Stimulated activated CD8-positive, alpha-beta memory T cell treated with anti-CD3 and anti-CD28 coated beads, Interleukin-15, amount 100 ng/mL, for 1 hour (primary cell): ENCODE measurements at places on chromosomes 5 and 9.

DNA sequence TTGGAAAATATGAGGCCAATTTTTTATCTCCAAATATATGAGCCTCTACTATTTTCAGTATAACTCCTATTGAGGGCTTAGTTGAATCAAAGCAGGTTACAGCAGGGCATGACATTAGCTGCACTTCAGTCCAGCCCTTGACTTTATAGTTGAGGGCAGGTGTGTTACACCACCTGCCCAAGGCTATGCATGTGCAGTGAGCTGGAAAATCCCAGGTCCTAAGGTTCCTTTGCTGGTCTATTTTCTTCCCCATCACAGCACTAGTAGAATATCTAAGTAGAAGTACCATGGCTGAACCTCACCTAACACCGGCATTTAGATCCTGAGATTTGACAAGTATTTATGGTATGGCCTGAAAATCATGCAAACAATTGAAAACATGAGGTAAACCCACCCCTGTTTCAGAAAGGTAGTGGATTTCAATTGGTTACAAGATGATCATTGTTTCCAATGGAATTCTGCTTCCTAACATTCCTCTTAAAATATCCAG, 201.1 kb downstream of the SEMA5A start:
- no peak for DNase-seq

GRCh38 chr9:15927161-15927560, 374.3 kb downstream of the CCDC171 start:
- no peak for DNase-seq

DNA sequence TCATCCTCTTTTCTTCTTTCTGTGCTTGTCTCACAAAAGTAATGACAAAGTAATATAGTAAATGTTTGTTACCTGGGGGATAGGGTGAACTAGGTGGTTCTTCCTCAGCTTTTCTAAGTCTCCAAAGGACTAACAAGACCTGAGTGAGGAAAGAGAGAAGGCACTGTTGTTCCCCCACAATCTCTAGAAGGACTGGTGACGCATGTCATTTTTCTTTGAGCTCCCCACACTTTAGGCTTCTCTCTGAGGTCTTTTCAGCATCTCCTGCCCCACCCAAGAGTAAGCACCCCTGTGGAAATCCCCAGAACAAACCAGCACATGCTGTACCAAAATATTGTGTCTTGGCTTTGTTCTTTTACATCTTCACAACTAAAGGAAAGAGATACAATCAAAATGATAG, 2.4 kb upstream of the IL7R start:
- peak; percentile 44 for DNase-seq

DNA sequence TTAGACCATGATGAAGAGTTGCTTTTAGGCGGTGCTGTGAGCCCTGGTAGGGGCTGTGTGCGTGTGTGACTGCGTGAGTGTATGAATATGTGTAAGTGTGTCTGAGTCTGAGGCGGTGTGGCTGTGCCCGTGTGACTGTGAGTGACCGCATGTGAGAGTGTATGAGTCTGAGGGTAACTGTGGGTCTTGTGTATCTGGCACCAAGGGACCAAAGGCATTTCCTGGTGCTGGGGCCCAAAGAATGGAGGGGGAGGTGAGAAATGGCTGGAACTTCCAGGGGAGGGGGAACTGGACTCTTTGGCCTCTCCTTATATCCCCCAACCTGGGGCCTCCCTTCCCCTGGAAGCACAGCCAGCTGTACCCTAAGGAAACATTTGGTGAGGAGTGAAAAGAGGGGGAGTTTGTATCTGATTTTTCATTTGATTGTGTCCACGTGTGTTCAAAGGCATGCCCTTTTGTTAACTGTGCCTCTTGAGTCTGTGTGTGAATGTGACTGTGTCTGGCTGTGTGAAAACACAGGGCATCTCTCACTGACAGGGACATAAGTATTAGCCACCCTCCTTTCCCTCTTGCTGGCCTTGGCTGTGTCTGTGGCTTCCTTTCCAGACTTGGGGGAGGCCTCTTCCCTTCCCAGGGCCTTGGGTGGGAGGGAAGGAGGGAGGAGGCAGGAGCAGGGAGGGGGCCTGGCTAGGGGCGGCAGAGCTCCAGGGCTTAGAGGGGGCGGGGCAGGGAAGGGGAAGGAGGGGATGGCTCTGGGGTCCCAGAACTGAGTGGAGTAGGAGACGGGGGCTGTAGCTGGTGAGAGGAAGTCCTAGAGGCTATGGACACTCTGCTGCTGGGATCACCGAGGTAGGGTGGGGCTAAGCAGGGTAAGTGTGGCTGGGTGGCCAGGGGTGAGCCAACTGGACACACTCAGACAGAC, 1.4 kb downstream of the IL11RA start:
- no peak for DNase-seq

DNA sequence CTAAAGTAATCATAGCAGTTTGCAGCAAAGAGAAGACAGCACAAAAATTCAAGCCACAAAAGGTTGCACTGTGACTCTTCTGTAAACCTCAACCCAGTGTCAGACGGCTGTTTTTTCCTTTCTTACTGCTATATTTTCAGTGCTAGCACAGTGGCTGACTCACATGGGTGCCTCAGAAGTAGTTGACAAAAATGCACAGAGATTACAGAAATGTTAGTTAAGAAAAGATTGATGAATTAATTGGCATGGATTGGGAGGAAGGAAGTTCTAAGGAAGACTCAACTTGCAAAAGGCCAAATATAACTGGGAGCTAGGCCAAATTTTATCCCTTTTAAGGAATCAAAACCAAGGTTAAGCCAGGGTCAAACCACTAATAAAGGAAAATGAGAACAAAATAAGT, 43.7 kb upstream of the ITGA1 start:
- DNase-seq: no peak

GRCh38 chr5:74122979-74123590, 497.1 kb downstream of the ARHGEF28 start:
- DNase-seq: no peak

DNA sequence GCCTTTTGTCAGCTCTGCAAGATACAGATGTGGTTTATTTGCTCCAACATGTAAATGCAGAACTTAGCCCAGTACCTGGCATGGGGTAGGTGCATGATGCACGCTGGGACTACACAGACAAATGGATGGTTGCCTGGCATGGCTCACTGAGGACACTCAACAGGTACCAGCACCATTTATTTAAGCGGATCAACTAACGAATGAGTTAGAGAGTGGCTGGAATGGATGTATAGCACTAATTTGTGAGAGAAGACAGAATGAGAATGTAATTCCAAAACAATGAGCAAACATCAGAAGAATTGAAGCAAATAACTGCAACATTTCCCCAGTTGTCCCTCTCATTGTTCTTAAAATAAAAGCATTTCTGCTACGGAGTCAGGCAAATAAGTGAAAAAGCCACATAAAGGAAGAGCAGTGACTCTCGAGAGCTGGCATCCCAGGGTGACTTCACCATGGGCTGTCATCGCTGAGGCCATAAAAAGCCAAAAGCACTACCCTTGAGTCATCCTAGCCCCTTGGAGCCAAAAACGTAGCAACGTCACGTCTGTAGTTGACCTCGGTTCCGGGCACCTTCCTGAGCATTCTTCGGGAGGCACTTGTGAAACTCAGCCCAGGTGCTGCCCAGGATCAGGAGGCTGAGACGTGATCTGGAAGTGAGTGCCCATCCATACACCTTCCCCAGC, 290.3 kb downstream of the NSG2 start:
- no peak for DNase-seq

- DNase-seq: no peak
These were observed 15.4 kb downstream of the CERT1 start for GRCh38 chr5:75496026-75496425.

- no peak for DNase-seq
These were observed 82.7 kb upstream of the TAF11L2 start for GRCh38 chr5:17415321-17415758.

- no peak for DNase-seq
These were observed 20.6 kb downstream of the SPTLC1 start for GRCh38 chr9:92094655-92095054.

DNA sequence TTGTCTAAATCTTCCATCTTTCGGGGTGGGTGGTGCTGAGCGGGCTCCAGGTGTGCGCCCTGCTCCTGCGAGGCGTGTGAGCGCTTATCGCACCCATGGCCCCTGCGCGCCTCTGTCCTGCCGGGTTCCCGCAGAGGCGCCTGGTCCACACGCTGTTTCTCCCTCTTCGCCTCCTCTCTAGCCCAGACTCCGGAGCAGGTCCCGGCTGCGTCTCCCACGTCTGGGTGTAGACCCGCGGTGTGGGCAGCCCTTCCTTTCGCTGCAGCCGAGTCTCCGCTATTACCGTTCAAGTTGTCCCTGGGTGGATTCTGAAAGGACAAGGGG, 40.5 kb upstream of the PLEKHG4B start:
- no peak for DNase-seq

- DNase-seq: no peak
These were observed 4.9 kb downstream of the SLC25A51 start for GRCh38 chr9:37899041-37899440.

- DNase-seq: no peak
These were observed 184.0 kb upstream of the GDNF start for GRCh38 chr5:38023799-38024198.

DNA sequence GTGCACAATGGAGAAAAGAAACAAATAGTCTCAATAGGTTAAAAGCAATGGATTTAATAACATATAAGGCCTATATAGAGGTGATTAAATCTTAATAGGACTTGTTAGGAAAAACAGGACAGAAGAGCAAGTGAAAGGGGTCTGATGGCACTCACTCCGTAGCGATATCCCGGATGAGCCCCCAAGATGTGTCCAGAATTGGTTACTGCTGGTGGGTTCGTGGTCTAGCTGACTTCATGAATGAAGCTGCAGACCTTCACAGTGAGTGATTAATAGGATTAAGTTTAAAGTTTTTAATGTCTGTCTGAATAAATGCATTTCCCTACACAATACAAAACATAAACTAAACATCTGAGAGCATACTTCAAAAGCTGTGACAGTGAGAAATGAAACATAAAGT, 110.4 kb upstream of the FAM174A start:
- no peak for DNase-seq

DNA sequence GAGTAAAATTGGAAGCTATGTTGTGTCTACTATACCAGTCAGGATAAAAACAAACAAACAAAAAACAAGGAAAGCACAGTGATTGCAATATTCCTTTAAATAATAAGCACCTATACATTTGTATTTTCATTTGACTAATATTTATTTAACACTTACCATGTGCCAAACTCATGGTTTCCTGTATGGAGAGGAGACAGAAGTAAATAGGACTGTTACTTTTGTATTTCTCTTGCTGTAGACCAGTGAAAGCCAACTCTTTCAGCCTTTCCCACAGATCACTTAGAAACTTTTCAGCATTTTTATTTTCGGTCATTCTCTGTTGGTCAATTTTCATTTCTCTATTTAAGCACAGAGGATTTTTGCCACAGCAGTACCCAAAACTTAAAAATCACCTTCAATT, 4.5 kb downstream of the CMYA5 start:
- DNase-seq: no peak

DNA sequence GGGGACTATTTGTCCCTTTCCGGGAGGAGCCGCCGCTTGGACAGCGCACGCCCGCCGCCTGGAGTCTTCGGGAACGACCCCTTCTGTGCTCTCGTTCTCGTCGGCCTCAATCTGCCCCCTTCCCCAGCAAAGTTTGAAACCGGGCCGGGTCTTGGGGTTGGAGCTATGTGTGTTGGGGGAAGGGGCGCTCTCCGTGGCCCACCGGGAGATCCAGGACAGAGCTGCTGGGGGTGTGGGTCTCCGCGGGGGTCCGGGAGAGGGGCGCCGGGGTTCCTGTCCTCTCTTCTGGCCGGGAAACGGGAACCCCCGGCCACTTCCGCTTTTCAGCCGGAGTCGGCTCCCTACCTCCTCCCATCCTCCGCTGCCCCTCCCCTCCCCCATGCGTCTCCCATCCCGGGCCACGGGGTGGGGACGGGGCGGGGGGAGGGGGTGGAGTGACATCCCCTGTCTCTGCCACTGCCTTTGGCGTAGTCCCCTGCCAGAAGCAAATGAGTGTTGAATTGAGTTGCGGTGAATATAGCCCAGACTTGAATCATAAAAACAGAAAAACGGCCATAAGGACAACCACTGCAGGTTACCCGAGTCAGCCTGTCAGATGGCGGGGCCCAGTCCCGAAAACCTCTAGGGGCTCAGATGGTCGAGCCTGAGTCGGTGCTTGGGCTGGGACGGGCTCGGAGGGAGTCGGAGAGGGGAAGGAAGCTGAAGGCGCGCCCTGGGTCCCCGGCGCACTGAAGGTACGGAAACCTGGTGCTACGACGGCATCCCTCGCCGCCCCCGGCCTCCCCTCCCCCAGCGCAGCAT, 1.1 kb downstream of the CPLX2 start:
- DNase-seq: no peak

- no peak for DNase-seq
These were observed 1796.4 kb downstream of the EFNA5 start for GRCh38 chr5:105874316-105874715.

- no peak for DNase-seq
These were observed 51.2 kb downstream of the IPPK start for GRCh38 chr9:92618633-92619225.

DNA sequence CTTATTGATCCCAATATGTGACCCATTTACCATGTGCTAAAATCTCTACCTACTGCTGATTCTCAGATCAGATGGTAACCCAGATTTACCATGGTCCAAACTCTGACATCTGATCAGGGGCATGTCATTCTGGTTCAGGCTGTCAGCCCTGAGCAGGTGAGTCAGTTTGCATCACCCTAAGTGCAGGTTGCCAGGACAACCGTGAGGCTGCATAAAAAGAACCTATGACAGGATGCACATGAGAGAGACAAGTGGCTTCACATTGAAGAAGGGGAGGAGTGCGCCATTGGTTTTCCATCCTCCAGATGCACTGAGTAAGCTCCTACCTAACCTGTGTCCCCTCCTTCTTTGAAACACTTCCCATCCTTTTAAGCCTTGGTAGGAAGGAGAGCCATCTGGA, 801 bp upstream of the PRSS3 start:
- no peak for DNase-seq

- DNase-seq: no peak
These were observed 101.6 kb upstream of the SPRY4 start for GRCh38 chr5:142426129-142427014.

DNA sequence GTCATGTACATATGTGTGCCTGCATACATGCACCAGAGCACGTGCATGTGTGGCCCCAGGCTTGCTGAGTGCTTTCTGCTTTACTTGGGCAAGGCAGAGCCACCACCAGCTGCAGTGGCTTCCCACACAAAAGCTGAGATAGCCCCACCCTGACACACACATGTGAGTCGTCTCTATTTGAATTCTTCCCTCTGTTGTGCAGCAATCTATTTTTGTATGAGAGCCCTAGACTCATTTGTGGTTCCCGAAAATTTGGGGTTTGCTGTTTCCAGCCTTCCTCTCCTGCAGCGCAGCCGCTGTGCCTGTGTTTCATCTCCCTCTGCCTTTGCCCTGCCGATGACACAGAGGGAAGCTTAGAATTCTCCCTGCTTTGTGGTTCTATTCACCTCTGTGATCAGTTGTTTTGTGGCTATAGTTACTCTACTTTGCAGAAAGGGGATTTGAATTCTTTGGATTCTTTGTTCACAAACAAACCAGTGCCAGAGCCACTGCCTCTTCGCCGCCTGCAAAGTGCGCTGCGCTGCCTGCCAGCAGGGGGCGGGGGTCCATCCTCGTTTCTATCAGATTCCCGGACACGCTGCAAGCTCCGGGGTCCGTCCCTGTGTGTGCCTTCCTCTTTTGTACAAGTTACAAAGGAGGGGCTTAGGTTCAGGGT, 95.8 kb upstream of the DAP start:
- DNase-seq: no peak

- DNase-seq: no peak
These were observed 193.4 kb upstream of the GAS1 start for GRCh38 chr9:87140605-87141109.
